ENCODE measurements at places on chromosomes 4 and X.

GRCh38 chrX:56947699-56948098, 47.6 kb downstream of the SPIN3 start:
- DNase-seq: no peak

GRCh38 chrX:30831082-30831481, 58.0 kb downstream of the TAB3 start:
- no peak for DNase-seq

GRCh38 chr4:163590103-163590502, 95.6 kb downstream of the TMA16 start:
- DNase-seq: no peak

DNA sequence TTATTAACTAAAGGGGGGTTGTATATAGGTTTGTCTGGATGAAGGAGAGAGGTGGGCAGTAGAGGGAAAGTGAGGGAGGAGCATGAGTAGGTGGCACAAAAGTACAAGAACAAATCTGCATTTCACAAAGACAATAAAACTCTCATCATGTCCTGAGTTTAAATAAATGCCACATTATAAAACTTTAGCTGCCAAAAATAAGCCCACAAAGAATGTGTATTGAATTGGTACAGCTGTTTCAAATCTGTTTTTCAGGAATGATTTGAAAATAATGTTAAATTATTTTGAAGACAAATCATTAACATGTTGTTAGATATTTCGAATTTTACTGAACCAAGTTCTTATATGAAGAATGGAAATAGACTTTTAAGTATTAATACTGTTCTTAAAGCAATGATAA, 5.8 kb downstream of the CNKSR2 start:
- DNase-seq: no peak

DNA sequence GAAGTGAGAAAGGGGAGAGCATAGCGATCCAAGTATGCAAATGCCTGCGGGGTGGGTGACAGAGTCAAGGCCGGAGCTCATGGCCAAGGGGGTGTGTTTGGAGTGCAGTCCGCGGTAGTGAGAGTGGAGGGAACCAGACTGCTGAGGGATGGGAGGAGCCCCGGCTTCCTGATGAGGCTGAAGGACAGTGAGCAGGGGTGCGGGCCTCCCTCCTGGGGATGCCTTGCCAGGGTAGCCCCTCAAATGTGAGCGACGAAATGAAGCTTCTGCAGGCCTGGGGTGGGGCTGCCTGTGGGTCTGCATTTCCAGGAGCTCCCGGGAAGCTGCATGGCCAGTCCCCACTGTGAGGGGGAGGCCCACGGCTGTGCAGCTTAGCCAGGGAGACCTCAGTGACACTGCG, 45.0 kb downstream of the PSAPL1 start:
- DNase-seq: no peak

DNA sequence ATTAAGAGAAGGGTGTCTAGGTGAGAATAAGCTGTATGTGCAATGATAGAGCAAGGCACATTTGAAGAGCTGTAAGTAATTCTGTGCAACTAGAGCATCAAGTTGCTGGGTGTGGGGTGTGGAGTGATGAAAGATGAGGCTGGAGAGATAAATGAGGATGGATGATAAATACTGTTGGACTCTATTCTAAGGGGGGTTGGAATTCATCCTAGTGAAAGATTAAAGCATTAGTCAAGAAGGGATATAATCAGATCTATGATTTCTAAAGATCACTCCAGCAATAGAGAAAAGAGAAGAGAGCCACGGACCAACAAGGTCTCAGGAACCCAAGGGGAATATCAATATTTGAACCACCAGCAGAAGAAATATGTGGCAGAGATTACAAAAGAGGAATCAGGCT, 415.0 kb upstream of the RPS6KA3 start:
- DNase-seq: no peak

DNA sequence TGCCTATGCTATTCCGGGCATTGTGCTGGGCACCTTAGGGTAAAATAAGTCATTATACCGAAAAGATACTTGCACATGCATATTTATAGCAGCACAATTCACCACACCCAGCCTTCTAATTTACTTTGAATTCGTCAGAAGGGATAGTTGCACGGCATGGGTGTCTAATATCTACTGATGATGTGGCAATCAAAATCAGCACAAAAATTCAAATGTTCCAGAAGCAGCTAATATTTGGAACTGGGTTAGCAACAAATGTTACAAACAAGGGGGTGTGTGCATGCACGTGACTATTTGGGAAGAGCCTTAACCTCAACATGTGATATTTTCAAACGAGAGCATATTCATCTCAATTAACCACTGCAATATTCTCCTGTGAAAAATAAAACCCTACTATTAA, 79.7 kb upstream of the PRSS48 start:
- DNase-seq: no peak

- DNase-seq: no peak
These were observed 134.0 kb upstream of the ZIC3 start for GRCh38 chrX:137431693-137432488.

DNA sequence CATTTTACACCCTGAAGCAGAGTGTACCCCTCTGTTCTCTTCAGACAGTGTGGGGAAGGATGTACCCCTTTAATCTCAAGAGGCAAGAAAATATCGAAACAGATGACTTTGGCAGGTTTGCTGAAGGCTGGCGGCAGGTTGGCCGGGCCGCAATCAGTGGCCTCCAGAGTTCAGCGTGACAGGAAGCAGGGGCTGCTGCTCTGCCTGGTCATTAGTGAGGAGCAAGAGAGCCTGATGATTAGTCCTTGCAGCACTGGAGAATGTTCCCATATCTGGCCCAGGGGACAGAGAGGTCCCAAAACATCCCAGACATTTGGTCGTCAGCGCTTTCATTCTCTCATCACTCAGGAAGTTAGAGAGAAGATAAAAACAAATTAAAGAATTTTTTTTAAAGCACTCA, 352.8 kb downstream of the SPRY1 start:
- no peak for DNase-seq

- DNase-seq: no peak
These were observed 27.3 kb upstream of the SORBS2 start for GRCh38 chr4:185839194-185839712.

- DNase-seq: no peak
These were observed 51.7 kb upstream of the OTUD4 start for GRCh38 chr4:145231906-145232700.

- no peak for DNase-seq
These were observed 11.1 kb downstream of the MAEA start for GRCh38 chr4:1300466-1301455.

GRCh38 chr4:113958766-113959538, 20.5 kb downstream of the ARSJ start:
- no peak for DNase-seq

DNA sequence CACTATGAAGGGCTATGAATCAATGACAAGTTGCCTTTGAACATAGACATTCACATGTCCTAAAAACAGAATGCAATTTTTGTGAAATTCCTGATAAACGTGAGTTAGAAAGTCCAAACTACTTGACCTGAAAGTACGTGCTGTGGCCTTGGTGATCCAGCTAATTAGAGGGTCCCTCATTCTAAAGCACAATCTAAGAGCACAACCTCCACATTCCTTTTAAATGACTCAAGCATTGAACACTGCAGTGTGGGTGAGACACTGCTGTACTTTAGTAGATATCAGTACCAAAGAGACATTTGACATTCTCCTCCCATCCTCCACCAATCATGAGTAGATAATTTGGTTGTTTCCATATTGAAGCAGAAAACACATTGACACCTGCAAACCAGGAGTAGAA, 73.5 kb downstream of the FAM47B start:
- no peak for DNase-seq

- DNase-seq: no peak
These were observed 273.0 kb downstream of the ARHGAP24 start for GRCh38 chr4:85747882-85748491.

DNA sequence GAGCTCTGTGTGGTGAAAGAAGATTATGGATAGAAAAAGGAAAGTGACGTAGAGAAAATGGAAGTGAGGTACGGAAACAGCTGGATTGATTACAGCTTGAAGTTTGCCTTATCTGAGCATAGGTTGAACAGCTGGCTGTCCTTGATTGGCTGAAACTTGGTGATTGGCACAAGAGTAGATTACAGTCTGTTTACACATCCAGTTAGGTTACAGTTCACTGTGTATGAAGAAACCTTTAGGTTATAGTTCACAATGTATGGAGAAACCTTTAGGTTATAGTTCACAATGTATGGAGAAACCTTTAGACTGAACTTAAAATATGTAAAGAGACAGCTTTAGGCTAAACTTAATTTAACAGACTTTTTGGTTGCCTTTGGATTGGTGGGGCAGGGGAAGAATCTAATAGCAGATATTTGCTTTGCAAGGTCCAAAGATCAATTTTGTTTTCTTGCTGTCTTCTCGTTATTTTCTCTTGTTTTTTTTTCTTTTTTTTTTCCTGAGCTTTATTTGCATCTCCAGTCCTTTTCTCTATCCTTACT, 15.6 kb upstream of the ART3 start:
- DNase-seq: no peak

DNA sequence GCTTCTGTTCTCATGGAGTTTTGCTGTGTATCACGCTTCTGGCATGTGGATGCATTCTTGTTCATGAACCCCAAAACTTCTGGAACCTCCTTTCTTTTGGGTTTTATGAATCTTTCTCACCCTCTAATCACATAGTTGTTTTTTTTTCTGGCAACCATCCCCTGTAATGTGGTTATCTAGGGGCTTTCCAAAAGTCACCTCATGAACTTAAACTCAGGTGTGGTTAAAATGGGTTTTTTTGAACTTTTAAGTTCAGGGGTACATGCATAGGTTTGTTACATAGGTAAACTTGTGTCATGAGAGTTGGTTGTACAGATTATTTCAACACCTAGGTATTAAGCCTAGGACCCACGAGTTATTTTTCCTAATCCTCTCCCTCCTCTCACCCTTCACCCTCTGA, 1099.4 kb upstream of the SLIT2 start:
- no peak for DNase-seq

GRCh38 chrX:151239751-151240150, 63.4 kb downstream of the GPR50 start:
- DNase-seq: no peak

DNA sequence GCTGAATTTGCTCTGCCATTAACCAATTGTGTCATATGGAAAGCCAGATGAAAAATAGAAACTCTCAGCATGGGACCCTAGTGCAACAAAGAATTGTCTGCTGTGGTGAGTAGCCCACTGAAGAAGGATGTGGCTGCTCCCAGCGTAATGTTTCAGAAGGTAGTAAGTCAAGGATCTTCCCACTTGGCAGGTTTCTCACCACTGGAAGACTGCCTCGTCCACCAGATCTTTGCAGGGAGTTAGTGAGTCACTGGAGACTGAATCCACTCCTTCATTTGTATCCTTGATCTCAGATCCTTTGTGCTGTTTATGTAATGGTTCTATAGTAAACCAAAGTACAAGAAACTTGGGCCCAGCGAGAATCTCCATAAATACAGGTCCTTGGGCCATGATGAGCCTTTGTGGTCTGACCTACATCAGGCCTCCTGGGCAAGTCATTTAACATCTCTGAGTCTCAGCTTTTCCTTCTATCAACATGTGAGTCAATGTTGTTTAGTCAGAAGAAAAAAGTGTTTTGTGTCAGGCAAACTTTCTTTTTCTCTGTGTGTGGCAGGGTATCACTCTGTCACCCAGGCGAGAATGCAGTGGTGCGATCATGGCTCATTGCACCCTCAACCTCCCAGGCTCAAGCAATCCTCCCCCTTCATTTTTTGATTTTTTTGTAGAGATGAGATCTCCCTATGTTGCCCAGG, 78.0 kb upstream of the CCDC160 start:
- DNase-seq: no peak

- DNase-seq: no peak
These were observed 78.1 kb upstream of the FSTL5 start for GRCh38 chr4:162241857-162242256.

GRCh38 chrX:48972220-48973164, 848 bp upstream of the KCND1 start:
- DNase-seq: no peak

DNA sequence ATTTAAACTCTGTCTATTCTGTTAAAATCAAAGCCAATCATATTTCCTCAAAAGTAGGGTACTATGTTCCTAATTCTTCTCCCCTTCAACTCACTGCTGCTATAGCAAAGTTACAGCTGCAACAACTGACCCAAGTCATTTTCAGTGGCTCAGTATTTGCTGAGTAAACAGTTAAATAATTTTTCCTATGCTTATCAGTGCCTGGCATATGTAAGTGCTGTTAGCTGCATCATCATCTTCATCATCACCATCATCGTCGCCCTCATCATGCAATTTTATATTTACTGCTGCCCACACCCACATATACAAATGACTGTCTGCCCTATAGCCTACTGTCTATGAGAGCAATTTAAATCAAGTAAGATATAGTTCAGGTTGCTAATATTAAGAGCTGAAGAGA, 21.9 kb downstream of the COQ2 start:
- DNase-seq: no peak

GRCh38 chr4:183987987-183988392, 82.9 kb downstream of the STOX2 start:
- DNase-seq: no peak

DNA sequence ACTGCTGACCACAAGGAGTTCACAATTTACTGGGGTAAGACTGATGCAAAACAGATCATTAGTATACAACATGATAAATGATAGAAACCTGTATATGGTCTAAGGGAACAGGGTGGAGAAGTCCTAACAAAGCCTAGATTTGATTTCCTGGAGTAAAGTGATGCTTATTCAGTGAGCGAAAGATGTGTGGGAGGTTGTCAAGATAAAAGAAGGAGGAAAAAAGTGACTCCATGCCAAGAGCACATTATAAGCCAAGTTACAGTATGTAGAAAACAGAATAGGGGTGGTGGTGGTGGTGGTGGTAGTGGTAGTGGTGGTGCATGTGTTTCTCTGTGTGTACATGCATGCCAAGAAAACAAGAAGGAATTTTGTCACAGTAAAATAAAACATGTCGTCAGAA, 325.2 kb downstream of the MAPK10 start:
- DNase-seq: no peak

- no peak for DNase-seq
These were observed 73.5 kb downstream of the RS1 start for GRCh38 chrX:18598413-18598812.

DNA sequence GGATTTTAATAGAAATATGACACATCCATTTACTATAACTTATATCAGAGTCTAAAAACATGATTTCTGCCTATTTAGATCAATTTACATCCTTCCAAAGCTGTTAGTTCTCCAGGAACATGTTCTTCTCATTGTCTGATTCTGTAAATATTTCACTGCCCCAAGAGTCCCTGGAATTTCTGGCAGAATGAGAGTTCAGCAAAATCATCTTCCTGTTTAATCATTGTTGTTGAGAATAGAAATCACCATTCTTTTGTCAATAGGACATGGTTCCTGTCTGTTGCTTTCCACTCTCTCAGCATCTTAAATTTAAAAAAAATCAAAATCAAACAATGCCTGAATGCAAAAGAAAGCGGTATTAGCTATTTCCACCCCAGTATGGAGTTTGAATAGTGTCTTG, 172.8 kb upstream of the FRMPD4 start:
- DNase-seq: no peak

GRCh38 chr4:58175024-58175423, 1064.8 kb upstream of the IGFBP7 start:
- no peak for DNase-seq

GRCh38 chr4:186190581-186191199, 677 bp upstream of the CYP4V2 start:
- DNase-seq: peak; percentile 29
